ENCODE measurements at places on chromosomes 2 and 18.

DNA sequence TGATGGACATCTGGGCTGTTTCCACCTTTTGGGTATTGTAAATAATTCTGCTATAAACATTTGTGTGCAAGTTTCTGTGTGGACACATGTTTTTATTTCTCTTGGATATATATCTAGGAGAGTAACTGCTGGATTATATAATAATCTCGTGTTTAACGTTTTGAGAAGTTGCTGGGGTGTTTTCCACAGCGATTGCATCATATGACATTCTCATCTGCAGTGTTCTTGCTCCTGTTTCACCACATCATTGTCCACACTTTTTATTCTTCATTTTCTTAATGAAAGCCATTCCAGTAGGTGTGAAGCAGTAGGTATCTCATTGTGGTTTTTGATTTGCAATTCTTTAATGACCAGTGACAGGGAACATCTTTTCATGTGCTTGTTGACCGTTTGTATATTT is 56.9 kb upstream of the ALKAL2 start:
- no peak for DNase-seq

GRCh38 chr18:52995875-52996274 is 655.9 kb downstream of the DCC start:
- no peak for DNase-seq

GRCh38 chr2:226286916-226287315 is 512.7 kb downstream of the IRS1 start:
- DNase-seq: no peak

- no peak for DNase-seq
These were observed 75.7 kb downstream of the LDLRAD4 start for GRCh38 chr18:13294309-13294708.

DNA sequence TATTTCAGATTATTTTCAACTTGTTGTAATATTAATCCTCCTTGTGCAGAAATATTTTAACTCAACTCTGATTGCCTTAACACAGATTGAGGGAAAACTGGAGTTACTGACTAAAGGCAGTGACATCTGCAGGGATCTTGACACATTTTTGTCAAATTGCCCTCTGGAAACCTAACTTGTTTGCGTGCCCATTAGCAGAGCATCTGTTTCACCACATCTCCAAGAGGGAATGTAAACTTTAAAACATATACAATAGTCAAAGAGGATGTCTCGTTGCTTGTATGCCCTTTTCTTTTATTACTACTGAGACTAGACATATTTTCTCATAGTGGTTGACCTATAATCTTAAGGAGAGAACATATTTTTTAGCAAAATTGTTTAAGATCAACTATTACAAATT is 14.2 kb downstream of the INPP1 start:
- no peak for DNase-seq

GRCh38 chr18:78736015-78736690 is 243.5 kb upstream of the SALL3 start:
- no peak for DNase-seq

GRCh38 chr2:149042881-149043280 is 4.4 kb downstream of the LYPD6B start:
- no peak for DNase-seq

DNA sequence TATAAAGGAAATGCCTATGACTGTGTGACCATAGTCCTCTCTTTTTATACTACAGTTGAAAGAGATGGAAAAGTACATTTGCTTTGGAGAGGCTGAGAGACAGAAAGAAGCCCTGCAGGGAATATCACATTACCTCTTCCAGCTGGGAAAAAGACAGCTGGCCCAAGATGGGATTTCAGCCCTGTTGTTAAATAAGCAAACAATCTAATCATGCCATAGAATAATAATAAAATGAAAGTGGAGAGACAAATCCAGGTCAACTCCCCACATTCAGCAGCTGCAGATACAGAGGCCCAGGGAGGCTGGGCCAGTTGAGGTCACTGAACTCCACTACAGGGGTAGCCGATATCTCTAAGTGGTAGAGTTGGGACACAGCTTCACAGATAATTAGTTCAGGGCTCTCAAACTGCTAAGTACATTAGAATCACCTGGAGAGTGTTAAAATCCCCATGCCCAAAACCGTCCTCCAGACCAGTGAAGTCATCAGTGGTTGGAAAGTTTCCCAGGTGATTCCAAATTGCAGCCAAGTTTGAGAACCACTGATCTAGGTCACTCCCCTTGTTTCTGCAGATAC is 81.9 kb downstream of the MOGAT1 start:
- DNase-seq: peak; percentile 32

GRCh38 chr2:111219734-111220505 is 99.2 kb downstream of the BCL2L11 start:
- DNase-seq: no peak

GRCh38 chr2:197216361-197216979 is 94.1 kb downstream of the ANKRD44 start:
- no peak for DNase-seq

- DNase-seq: no peak
These were observed 32.1 kb upstream of the SIGLEC15 start for GRCh38 chr18:45793264-45793965.

DNA sequence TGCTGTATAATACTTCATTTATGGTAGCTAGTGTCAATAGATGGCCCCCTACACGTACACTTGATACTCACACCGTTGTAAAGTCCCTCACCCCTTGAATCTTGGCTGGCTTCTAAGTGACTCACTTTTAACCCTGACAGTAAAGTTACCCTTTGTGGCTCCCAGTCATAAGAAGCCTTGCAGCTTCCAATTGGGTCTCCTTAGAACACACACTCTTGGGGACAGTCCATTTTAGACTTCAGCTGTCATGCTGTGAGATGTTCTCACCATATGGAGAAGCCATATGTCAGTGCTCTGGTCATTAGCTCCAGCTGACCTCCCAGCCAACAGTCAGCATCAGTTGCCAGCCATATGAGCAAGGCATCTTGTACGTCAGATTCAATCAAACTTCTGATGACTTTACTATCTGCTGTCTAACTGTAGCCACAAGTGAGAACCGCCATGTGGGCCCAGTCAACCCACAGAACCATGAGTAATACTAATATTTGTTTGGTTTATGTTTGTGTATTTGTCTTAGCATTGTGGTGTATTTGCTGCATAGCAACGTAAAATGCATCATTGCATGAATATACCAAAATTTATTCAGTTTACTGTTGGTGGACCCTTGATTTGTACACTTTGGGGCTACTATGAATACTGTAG is 68.3 kb downstream of the PTPN4 start:
- DNase-seq: no peak

DNA sequence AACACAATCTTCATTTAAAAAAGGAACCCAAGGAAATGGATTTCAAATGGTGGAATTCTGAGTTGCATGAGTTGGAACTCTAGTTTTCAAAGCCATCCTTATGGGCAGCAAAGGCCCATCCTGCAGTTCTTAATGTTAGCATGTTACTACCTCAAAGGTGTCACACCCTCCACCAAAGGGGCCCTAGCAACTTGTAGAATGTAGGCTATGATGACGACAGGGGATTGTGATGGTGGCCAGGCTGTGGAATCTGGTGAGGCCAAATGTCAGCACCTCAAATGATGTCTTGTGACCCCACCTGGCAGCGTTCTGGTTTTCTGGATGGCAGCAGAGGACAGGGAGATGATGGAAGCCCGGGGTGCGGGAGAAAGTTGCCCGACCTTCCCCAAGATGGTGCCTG is at the start of gene TMEM247:
Gene TMEM247 (plus strand): TSS at position 301 of the 400 bp plus-strand sequence.
- DNase-seq: no peak

DNA sequence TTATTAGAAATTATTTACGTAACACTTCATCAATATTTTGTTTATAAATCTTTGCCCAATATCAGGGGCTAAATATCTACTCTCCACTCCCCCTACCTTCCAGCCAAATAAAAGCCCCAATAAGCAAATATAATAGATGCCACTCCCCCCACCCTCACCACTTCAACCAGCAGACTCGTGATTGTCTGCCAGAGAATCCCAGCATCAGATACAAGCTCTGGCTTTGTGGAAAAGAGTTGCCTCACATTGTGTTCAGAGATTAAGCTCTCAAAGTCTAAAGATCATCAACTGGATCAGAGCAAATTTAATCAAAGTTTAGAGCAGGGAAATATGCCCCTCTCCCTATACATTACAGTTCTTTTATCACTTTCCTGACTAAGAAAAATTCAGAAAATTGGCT is 39.5 kb downstream of the AOX1 start:
- DNase-seq: no peak

DNA sequence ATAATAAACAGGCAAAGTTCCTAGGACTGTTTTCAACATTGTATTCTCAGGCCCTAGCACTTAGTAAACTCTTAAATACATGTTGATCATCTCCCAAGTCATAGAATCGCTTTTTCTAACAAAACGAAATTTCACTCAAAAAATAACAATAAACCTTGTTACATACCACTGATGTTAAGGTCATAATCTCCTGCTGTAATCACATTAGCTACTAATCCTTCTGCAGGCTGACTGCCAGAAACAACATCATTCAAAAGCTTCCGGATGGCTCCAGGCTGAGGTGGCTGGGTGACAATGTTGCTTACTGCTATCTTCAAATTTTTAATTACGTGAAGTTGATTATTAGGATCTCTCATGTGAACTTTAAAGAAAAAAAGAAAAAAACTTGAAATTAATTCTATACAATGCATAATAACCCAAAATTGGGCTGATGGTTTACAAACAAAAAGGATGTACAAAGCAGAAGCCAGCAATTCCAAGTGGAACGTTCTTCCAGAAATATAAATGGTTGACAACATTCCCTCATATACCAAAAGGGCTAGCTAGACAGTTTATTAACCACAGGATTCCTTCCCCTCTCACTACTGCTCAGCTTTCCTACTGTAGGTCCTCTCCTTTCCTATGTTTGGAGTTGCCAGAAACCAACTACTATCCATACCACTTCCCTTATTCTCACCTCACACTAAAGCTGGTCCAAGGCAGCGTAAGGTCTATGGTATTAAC is 11.6 kb downstream of the TRAPPC8 start:
- no peak for DNase-seq

GRCh38 chr18:58218117-58218516 is 174.1 kb downstream of the NEDD4L start:
- DNase-seq: no peak

DNA sequence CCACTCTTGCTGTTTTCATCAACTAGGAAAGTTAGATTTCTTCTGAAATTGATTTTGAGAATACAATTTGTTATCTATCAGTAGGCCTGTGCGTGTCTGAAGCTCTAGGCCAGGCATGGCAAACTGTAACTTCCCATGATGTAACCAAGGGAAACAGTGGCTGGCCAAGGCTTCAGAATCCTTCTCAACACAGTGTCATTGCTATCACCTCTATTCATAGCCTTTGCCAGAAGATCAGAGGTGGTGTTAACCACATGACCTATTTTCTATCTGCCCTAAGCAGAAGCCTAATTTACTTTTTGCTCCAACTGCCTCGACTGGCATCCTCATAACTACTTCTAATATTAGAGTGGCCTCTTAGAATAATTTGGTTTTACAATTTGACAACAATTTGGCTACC is 2.5 kb downstream of the ITGB6 start:
- DNase-seq: no peak

DNA sequence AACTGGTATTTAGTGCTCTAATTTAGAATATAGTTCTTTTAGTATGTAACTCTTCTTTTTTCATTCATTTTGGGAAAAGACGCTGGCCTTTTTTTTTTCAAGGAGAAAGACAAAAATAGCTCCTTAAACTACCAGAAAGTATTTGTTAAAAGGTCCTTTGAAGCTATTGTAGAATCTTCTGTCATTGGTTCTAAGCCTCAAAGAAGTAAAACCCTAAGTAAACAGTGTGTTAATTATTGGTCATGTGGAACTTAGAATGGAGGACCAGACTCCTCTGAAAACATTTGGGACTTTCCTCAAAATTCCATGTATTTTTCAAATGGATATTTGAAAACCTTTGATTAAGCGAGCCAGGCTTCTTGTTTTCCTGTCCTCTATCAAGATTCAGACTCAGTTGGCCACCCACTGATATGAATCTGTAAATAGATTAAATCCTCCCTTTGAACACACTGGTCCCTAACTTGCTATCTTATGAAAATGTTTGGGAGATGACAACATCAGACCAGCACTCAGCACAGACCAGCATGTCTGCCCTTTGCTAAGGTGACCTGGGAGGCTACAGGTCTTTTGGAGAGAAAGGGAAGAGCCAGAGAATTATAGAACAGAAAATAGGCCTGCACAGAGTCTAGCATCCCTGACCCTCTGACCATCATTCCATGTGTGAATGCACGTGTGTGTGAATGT is 120.3 kb upstream of the GATA6 start:
- DNase-seq: no peak

- DNase-seq: no peak
These were observed 65.0 kb downstream of the UGGT1 start for GRCh38 chr2:128155970-128156369.

- DNase-seq: no peak
These were observed 59.4 kb downstream of the ADD2 start for GRCh38 chr2:70708376-70709199.

GRCh38 chr2:190318931-190319554 is 583 bp downstream of the HIBCH start:
- no peak for DNase-seq

DNA sequence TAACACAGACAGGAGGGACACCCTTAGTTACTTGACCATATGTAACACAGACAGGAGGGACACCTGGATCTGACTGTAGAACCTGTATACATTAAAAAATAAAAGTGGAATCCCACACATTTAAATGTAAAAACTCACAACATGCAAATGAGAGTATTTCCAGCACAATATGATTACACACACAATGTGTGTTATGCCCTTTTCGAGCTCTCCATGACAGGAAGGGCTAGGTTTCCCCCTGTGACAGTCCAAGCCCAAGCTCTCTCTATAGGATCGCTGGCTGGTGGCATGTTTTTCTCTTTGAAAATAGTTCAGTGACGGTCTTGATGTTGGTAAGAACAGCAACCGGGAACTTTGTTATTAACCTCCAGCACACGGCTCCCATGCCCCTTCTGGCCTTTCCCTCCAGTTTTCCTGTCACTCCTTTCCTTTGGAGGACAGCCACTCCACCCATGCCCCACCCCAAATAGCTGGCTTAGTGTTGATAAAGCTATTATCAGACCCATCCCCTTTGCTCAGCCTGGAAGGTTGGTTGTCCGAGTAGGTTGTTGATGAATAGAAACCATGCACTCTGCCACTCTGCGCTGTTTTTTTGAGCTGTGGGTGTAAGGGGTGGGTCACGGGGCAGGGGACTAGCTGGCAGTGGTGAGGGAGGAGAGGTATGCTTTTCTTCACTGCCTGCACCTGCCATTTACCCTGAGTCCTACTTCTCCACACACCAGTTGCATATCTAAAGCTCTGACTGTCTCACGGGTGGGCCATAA is 2.7 kb downstream of the RASGRP3 start:
- DNase-seq: no peak

DNA sequence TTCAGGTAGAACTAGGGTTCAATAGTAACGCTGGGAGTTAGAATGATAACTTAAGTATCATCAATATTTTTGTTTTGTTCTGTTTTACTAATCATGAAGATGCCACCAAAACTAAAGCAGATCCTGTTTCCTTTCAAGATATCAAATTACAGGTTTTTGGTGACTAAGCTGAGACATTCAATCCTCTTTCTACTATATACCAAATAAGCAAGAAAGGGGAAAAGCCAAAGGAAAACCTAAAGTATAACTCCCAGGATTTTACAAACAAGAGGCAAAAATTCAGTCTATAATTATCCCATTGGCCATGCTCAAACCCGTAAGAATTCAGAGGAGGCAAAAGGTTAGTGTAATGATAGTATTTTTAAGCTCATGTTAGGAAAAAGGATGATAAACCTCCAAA is 175.2 kb upstream of the CCDC150 start:
- no peak for DNase-seq

- DNase-seq: no peak
These were observed 340.0 kb upstream of the ETAA1 start for GRCh38 chr2:67057123-67057522.

- no peak for DNase-seq
These were observed at the start of gene SNTG2 for GRCh38 chr2:950080-950966. Gene SNTG2 (plus strand): TSS chr2:950849. CDS start chr2:950997, 148 bp downstream.

Data from NCI-H1105 (cell line).